C1 segment of cervical spinal cord (tissue), 14 donors: ENCODE measurements at places on chromosomes 6 and 20.

DNA sequence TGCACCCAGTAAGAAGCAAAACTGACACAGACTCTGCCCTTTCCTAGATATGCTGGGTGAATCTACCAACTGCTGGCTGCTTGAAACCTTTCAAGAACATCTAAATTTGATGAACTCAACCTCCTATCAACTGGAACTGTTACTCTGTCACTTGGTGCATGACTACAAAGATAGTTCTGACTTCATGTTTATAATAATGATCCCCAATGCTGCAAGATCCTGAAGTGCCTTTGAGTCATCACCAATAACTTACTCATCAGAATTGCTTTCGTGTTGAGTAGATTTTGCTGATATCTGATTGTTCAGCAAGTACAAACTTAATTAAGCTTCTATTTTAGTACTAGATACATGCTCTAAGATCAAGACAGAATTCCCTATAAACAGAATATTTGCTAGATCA lies 100.2 kb upstream of the ARMC2 start:
- DNase-seq: no peak

- DNase-seq: no peak
These were observed 6.3 kb downstream of the EBF4 start for GRCh38 chr20:2698912-2699311.

DNA sequence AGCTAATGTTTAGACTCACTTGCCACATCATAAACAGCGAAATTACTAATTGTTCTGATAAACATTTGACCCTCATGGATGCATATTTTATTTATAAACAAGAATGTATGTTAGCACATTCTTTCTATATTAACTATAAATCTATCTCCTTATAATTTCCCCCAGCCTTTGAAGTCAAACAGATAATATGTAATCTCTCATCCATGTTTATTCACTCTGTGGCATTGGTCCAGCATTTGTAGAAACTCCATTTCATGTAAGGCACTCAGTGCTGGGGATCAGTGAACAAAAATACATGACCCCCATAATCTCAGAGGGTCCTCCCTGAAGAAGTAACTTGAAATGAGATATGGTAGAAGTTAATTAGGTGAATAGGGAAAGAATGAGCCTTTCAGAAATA lies 856.9 kb downstream of the EYS start:
- no peak for DNase-seq

DNA sequence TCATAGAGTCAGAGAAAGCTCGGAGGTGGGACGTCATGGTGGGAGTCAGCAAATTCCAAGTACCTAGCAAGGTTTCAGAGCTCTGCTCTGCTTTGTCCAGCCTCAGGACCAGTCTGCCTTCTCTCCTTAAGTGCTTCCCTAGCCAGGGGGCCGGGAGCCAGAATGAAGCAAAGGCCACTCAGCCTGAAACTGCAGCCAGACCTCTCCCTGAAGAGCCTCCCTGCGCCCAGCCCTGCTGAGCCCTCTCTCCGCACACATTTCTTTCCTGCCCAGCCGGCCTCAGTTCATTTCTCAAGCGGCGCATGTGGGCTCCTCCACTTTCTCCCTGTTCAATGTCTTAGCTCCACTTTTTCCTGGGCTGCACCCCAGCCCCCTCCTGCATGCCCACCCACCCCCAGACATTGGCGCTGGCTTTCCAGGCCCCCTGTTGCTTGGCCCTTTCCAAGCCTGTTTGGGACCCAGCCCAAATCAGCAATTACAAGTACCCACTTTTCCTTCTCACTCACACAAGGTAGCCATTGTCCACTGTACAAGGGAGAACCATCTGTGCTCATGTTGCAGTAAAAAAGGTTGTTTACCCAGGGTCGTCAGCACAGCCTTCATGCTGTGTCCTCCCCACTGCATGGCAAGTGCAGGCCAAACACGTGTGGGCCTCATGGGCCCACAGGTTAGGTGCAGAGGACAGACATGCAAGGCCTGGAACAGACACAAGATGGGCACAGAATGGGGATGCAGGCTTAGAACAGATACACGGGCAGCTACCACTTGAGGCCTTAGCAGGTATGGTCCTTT lies 147.1 kb downstream of the MRPL14 start:
- peak; percentile 19 for DNase-seq

DNA sequence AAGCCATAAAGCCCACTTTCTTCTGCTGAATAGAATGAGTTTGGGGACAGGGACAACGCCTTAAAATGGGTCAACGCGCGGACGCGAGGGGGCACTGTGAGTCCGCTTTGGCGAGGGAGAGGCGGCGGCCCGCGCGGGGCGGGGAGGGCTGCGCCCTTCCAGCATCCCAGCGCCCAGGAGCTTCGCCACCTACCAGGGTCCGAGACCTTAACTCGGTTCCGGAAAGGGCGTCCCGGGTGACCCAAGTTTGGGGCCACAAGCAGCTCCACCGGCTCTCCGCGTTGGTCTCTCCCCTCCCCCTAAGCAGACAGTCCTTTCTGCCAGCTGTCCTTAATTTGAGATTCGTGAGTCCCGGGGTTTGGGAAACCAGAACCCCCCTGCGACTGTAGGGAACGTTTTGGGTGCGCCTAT lies 1.8 kb upstream of the SAMD5 start:
- DNase-seq: peak; percentile 60

GRCh38 chr20:18728165-18728869 lies 85.3 kb upstream of the SCP2D1 start:
- no peak for DNase-seq

- no peak for DNase-seq
These were observed 273.4 kb upstream of the SASH1 start for GRCh38 chr6:148069256-148069655.
